ENCODE measurements at places on chromosomes 7 and 10.

- no peak for DNase-seq
Measured at GRCh38 chr10:128149267-128150014, 23.2 kb upstream of the MKI67 start.

GRCh38 chr7:128459394-128459878, 3.8 kb downstream of the HILPDA start:
- DNase-seq = peak; percentile 87

- DNase-seq = peak; percentile 78
Measured at GRCh38 chr7:54788664-54789063, 29.7 kb upstream of the SEC61G start.

DNA sequence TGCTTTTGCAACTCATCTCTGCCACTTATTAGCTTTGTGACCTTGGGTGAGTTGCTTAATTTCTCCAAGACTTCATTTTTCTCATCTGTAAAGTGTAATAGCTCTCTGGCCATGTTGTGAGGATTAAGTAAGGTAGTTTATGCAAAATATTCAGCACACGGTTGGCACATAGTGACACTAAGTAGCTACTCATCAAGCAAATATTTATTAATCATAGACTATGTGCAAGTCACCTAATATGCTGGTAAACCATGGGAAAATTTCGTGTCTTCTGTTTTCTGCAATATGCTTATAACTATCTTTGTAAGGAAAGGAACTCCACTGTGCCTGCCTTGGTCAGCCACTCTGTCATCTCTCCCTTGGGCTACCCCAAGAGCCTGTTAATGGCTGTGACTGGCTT, 50.3 kb upstream of the EGR2 start:
- DNase-seq = no peak

GRCh38 chr7:158779061-158780000, 50.0 kb downstream of the ESYT2 start:
- no peak for DNase-seq

DNA sequence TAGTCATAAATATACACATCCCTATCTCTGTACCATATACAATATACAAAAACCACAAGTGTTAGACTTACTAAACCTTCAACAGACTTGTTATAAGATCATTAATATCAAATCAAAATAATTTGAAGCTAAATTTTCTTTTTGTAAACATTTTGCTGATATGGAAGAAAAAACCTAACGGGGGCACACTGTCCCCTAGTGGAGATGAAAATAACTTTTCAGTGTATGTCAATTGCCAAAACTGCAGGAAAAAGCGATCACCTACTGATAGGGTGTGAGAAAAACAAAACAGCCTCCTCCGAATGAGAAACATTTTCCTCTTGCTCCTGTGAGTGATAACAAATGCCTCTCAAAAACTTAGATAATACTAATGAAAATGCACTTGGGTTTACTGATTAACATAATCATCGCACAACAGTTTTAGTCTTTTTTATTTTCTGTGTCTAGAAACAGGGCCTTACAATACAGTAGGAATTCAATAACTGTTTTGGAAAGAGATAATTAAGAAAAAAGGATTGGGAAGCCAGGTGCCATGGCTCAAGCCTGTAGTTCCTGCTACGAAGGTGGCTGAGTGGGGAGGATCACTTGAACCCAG, 322.7 kb downstream of the CRPPA start:
- DNase-seq = no peak

DNA sequence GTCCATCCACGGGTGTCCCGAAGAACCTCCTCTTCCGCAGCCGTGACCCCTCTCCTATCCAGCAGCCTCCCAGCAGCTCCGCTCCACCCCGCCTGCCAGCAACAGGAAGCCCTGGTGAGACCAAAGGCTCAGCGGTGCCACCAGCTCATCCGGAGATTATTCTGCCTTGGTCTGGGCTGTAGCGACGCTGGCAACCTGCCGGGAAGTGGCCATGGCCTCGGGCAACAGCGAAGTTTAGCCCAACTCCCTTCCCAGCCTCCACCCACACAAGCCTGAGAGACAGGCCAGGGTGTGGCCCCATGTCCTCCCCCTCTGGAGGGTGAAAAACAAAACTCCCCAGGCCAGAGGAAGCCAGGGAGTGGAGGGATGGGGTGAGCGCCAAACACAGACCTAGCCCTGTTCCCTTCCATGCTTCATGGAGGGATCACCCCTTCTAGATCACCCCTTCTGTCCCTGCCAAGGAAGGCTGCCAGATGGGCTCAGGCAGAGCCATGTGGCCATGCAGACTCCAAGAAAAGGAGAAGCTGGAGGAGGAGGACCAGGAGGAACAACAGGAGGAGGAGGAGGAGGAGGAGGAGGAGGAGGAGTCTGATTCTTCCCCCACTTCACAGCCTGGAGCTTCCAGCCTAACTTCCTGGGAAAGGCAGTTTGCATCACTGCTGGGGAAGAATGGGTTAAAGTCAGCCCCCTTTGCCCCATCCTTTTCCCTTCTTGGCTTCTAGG, 918 bp downstream of the CALHM2 start:
- DNase-seq = peak; percentile 42

DNA sequence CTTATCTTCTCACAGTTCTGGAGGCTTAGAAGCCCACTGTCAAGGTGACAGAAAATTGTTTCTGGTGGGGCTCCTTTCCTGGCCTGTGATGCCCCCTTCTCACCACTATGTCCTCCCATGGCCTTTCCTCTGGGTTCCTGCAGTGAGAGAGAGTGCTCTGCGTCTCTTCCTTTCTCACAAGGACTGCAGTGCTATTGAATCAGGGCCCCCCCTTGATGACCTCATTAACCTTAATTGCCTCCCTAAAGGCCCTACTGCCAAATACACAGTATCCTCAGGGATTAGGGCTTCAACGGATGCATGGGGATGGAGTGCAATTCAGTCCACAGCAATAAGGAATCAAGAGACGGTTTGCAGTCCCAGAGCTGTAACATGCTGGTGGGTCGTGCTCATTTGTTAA, 82.0 kb upstream of the GRB10 start:
- no peak for DNase-seq

GRCh38 chr7:5769571-5769970, 11.9 kb downstream of the RNF216 start:
- no peak for DNase-seq

DNA sequence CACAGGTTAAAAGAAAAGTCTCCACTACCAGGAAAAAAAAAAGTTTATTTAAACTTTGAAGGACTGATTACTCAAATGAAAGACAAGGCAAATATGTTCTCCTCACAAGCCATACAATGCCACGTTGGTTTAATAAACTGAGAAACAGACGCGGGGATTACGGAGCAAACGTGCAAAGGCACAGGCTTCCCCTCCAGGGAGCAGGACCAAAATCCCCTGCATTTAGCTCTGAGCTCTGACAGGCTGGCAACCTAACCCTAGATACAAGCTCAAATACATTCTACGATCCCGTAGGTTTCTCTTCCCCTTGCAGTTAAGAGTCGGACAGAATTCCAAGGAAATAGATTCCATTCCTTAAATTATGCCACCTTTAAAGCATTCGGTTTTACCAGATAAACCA, 7.7 kb upstream of the GRB10 start:
- no peak for DNase-seq

DNA sequence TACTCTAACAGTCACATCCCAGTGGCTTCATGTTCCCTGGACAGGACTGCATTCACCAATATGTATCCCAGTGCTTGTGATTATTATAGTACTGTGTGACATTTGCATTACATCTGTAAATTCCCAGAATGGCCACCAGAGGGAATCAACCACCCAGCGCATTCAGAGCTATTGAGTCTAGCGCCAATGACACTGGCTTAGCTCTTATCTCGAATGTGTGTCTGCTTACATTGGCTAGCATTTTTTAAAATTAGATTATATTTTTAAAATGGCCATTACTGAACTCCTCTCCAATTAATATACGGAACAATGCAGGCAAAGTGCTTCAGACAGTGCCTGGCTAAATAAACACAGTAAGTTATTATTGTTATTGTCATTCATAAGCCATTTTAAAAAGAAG, 36.3 kb downstream of the TRIL start:
- DNase-seq = peak; percentile 87

DNA sequence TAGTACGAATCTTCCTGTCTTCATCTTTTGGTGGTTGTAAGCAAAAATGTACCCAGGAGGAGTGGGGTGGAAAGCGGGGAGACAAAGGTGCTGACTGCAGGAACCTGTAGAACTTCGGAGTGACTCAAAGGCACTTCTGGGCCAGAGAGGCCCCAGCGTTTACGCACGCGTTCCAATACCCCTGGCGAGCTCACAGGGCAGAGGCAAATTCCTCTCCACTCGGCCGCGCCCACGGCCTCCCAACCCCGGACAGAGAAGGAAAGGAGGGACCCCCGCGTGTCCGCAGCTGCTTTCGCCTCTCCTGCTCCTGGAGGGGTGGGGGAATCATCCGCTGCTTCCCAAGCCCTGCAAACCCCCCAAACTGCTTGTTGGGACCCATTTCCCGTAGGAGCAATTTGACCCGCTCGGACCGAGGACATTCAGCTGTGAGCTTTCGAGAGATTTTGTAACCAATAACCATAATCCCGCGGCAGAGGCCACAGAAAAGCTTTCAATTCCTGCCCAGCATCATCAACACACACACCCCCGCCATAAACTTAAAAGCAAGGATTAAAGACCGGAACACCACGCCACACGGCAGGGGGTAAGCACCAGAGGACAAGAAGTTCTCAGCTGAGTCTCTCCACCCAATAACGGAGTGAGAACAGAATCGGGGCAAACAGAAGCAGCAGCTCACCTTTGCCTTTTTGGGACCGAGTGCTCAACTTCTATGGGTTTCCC, 2.3 kb downstream of the IGF2BP3 start:
- DNase-seq = no peak

- no peak for DNase-seq
Measured at GRCh38 chr10:84098667-84099066, 40.6 kb upstream of the GHITM start.

DNA sequence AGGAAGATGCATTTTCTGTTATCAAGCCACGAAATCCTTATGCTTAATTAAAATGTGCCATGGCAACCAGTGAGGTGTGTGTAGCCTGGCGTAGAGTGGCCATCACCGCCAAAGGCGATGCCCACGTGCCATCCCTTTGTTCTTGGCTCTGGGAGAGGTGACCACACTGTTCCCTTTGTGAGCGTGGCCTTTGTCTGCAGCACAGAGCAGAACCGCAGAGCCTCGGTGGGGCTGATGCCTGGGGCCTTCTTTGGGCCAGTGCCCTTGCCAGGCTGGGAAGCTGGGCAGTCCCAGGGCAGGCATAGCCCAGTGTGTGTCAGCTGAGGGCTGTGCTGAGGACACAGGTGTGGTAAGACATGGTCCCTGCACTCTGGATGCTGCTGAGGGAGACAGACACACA, 48.3 kb downstream of the BUB3 start:
- DNase-seq = no peak

DNA sequence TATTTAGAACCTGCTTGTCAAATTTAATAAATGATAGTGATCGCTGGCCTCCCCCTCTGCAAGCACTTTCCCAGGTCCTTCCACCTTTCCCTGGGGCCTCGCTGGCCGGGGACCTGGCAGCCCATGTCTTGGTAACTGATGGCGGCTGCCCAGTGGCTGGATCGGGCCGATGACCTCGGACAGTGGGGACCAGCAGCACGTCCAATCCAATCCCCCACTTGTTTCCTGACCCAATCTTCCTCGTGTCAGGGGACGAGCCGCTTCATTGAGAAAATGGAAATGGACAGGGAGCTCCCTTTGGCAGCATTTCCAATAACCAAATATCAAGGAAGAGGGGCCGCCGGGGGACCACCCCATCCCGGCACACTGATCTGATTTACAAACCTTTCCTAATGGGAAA, 17.2 kb downstream of the EBF3 start:
- DNase-seq = no peak

DNA sequence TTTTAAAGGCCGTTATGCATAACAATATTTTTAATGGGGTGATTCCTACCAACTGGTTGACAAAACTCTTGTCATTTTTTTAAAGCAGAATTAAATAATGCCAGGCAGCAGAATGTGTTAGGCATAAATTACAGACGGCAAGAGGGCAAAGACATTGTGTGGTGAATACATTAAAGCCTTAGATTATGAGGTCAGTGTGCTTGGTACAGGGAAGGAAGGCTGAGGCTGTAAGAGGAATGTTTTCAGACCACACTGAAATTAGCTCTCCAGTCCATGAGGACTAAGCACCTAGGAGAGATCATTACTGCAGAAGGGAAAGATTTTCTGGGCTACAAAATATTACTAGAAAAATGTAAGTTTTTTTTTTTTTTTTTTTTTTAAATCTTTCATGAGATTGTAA, 312.8 kb upstream of the PRKCQ start:
- DNase-seq = no peak

DNA sequence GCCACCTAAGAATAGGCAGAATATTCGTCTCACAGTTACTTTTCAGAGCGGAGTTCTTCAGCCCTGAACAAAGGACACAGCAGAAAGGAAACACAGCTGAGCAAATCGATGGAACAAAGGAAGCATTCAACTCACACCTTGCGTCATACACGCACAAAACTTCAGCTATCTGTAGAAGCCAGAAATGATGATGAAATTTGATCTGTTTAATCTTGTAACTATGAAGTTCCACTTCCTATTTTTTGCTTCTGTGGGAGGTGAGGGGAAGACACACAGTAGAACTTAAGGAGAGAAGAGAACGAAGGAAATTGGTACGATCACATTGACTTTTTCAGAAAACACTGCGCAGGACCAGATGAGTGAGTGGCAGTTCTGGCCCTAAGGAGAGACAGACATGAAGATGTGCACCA, 26.2 kb downstream of the FAM171A1 start:
- DNase-seq = peak; percentile 84

DNA sequence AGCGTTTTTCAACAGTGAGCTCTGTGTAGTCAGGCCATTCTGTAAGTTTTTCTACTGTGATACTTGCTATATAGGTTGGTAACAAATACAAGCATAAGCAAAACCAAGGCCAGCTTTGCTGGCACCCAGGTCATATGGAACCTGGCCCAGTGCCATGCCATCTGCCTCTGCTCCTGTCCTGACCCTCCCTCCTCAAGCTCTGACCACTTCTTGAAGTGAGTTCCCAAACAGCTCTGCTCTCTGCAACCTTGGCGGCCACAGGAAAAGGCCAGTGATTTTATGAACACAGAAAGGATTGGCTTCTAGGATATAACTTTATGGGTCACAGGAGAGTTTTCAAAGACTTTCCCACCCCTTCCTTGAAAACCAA, 12.8 kb downstream of the NOD1 start:
- no peak for DNase-seq

DNA sequence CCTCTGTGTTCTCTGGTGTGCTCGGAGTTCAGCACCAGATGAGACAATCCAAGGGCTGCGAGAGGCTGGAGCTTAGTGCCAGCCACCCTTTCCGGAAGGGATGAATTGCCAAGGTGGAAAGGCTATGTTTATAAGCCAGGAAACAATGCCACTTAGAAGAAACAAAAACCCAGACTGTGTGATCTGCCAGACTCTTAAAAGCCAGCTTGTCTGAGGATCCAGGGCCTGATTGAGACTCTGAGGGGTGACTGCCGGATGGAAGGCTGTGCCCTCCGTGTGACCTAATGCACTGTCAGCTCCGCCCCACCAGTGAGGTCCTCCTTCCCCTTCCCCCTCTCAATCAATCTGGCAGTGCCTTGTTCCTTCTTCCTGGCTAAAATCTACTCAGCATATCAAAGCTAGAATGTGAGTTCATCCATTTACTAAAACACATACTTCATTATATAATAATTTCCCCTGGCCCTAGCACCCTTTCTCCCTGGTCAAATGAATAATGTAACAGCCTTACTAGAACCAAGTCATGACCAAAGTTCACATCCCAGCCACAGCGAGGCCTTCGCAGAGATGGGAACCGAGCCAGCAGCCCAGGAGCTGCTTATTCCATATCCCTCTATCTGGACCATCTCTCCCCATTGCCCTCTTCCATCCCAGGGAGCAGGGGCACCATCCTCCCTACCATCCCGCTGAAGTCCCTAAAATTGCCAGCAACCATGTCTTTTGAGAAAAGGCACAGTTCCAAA, 25.5 kb downstream of the FAM107B start:
- DNase-seq = peak; percentile 17

- no peak for DNase-seq
Measured at GRCh38 chr7:155527664-155528063, 18.7 kb downstream of the CNPY1 start.
